ENCODE measurements at places on chromosomes 12 and 14.

GRCh38 chr12:124395284-124395752 is 100.4 kb downstream of the RFLNA start:
- no peak for DNase-seq

- DNase-seq: no peak
Measured at GRCh38 chr12:82754856-82755255, 68.2 kb downstream of the TMTC2 start.

GRCh38 chr14:90632451-90632850 is 183.8 kb downstream of the TTC7B start:
- no peak for DNase-seq

DNA sequence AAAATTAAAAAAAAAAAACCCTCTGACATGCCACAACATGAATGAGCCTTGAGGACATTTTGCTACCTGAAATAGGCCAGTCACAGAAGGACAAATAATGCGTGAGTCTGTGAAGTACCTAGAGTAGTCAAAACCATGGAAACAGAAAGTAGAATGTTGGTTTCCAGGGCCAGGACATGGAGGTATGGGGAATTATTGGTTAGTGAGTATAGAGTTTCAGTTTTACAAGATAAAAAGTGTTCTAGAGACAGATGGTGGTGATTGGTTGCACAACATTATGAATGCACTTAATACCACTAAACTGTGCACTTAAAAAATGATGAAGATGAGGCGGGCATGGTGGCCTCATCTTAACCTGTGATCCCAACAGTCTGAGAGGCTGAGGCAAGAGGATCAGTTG is 47.6 kb upstream of the ZFP36L1 start:
- no peak for DNase-seq

DNA sequence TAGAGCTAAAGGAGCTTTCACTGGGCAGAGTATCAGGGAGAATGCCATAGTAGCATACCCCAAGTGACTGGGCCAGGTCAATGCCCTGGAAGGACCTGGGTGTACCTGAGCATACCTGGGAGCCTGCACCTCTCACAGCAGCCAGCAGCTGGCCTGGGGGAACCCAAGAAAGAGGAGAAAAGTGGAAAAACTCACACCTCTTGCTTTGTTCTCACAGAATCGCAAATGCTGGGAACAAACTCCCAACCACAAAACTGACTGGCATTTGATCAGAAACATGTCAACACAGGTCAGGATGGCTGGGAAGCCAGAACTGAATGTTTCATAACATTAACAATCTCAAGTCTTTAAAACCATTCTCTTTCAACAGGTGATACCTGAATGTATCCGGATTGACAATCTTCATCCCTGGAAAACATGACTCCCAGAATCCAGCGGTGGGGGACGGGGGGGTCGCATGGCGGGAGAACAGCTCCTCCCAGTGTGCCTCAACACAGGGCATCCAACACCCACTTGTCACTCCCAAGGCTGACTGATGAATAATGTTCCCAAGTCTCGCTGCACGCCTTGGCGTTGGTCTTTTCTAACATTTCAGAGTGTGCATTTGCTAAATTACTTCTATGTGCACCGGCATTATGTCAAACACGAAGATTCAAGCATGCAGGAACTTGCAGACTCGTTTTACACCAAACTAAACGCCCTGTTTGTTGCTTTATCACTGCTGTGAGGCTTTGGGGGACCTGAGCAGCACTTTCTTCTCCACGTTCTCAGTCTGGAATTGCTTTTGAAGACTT is 7.9 kb downstream of the FOXN3 start:
- no peak for DNase-seq

- DNase-seq: no peak
Measured at GRCh38 chr12:5344131-5344530, 87.8 kb upstream of the NTF3 start.

- DNase-seq: no peak
Measured at GRCh38 chr12:113812411-113813228, 153.5 kb downstream of the RBM19 start.

DNA sequence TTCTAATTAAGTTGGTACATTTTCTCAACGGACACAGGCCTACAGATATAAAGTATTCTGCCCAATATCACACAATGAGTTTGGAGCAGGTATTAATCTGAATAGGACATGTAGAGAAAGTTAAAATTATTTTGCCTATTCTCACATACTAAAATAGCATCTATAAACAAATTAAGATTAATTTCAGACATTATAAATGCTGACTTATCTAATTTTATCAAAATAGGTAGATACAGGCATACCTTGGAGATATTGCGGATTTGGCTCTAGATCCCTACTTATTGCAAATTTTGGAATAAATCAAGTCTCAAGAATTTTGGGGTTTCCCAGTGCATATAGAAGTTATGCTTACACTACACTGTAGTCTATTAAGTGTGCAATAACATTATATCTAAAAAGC is 41.0 kb upstream of the GRIP1 start:
- DNase-seq: no peak

- DNase-seq: no peak
Measured at GRCh38 chr12:106013941-106014340, 124.8 kb downstream of the NUAK1 start.

GRCh38 chr14:50058113-50058512 is 58.3 kb downstream of the VCPKMT start:
- no peak for DNase-seq

DNA sequence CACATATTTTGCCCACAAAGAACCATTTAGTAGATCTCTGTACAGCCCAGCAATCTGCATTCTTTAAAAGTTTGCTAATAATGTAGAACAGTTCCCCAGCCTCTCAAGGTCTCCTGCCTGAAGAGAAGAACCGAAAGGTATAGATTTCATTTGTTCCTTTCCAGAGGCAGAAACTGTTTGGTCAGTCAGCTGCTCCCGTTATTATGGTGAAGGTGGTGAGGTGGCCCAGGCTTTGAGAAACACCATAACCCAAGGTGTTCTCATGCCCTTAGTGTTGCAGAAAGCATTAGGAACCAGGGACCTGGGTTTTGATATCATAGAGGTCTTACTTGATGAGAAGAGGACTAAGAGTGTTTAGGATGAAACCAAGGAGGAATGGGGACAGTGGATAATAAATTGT is 65.3 kb downstream of the SUSD6 start:
- DNase-seq: no peak
